Thyroid gland (tissue), 4 donors: ENCODE measurements at places on chromosomes 3 and 15. TPM values are rescaled to one million over a fixed set of nuclear protein-coding genes. Genes with fewer than 3 reads are reported as not detected.

Gene HHATL
- 15.7 TPM for total RNA-seq

- H3K36me3 ChIP-seq: no peaks in the 10 kb centered on the region
- no peak overlapping the region for H3K27ac ChIP-seq
- H3K4me1 ChIP-seq: no peaks in the 10 kb centered on the region
- no peaks in the 10 kb centered on the region for H3K27me3 ChIP-seq
- no peak for DNase-seq
- H3K4me3 ChIP-seq: no peak overlapping the region
These were observed 27.6 kb upstream of the SEMA6D start for GRCh38 chr15:47689660-47690059.

- H3K4me1 ChIP-seq: no peaks in the 10 kb centered on the region
- no peak for DNase-seq
- H3K36me3 ChIP-seq: no peaks in the 10 kb centered on the region
- no peak overlapping the region for H3K4me3 ChIP-seq
These were observed 21.0 kb downstream of the GLB1 start for GRCh38 chr3:33075995-33076394.

- H3K4me1 ChIP-seq: no peaks in the 10 kb centered on the region
- H3K36me3 ChIP-seq: no peaks in the 10 kb centered on the region
- no peak overlapping the region for H3K4me3 ChIP-seq
- no peak for DNase-seq
- no peaks in the 10 kb centered on the region for H3K27me3 ChIP-seq
These were observed 365.1 kb downstream of the MECOM start for GRCh38 chr3:169298247-169298992.

Gene GOLGA8Q
- total RNA-seq: 36.5 TPM

Gene NANOGP8
- 3.2 TPM for total RNA-seq

Gene CRYGS
- total RNA-seq: 4.2 TPM

- no peak overlapping the region for H3K4me3 ChIP-seq
- no peaks in the 10 kb centered on the region for H3K27me3 ChIP-seq
- no peak overlapping the region for H3K27ac ChIP-seq
- DNase-seq: peak; percentile 16
- no peaks in the 10 kb centered on the region for H3K36me3 ChIP-seq
These were observed 19.8 kb downstream of the IL1RAP start for GRCh38 chr3:190533511-190534281.

DNA sequence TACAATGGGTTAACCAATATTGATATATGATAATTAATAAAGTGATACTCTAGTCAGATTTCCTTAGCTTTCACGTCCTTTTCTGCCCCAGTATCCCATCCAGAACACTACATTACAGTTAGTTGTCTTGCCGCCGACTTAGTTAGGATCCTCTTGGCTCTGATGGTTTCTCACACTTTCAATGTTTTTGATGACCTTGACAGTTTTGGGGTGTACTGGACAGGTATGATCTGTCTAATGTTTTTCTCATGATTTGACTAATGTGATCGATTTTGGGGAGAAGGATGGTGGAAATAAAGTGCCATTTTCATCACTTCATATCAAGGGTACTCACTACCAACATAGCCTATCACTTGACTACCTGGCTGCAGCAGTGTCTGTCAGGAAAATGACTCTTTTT, 245.0 kb upstream of the TMC3 start:
- H3K4me1 ChIP-seq: no peaks in the 10 kb centered on the region
- H3K27me3 ChIP-seq: no peaks in the 10 kb centered on the region
- H3K36me3 ChIP-seq: no peaks in the 10 kb centered on the region
- DNase-seq: no peak

Gene IL5RA
- total RNA-seq: not detected

DNA sequence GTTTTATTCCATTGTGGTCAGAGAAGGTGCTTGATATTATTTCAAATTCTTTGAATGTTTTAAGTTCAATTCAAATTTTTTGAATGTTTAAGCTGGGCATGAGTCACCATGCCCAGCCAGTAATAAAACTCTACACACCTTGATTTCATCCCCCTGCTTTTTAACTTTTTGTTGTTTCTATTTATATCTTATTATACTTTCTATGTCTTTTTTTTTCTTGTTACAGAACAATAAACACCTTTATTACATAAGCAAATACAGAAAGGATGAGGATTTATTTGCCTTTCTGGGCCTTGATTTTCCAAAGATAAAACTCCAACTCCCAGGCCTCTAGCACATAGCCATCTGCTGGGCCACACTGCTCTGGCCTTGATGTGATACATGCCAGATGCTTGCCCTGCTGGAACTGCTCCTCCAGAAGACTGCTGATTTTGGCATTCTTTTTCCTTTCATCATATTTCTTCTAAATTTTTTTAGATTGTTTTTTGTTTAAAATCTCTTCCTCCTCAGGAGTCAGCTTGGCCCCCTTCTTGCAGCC, 14.0 kb downstream of the DNAH12 start:
- no peak overlapping the region for H3K27ac ChIP-seq
- no peaks in the 10 kb centered on the region for H3K4me1 ChIP-seq

Gene HYAL3
- 4.4 TPM for total RNA-seq

Gene POLQ
- 0.10 TPM for total RNA-seq

DNA sequence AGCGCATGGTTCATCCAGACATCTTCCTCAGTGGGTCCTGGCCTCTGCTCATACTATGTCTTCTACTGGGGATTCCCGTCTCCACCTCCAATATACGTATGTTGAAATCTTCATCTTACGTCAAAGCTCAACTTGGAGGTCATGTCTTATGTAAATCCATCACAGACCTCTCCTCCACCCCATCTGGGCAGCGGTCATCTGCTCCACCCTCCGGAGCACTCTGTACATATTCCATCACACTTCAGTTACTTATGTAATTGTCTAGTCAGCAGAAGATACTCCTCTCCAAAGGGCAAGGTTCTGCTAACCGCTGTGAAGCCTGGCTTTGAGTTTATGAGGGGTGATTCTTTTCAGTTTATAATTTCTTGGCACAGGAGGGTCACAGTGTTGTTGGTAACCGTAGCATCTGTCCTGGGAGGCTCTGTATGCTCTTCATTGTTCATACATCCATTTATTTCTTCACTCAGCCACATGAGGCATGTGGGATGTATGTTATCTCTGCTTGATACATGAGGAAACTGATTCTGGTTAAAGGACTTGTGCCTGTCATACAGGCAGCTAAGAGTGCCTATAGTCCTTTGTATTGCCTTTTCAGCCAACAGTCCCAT, 22.1 kb downstream of the MAP2K1 start:
- no peak overlapping the region for H3K4me3 ChIP-seq
- H3K27ac ChIP-seq: no peak overlapping the region
- H3K4me1 ChIP-seq: no peaks in the 10 kb centered on the region
- no peaks in the 10 kb centered on the region for H3K36me3 ChIP-seq
- no peak for DNase-seq

- H3K36me3 ChIP-seq: no peaks in the 10 kb centered on the region
- DNase-seq: no peak
- no peak overlapping the region for H3K27ac ChIP-seq
- H3K27me3 ChIP-seq: no peaks in the 10 kb centered on the region
These were observed 732.3 kb downstream of the TUSC7 start for GRCh38 chr3:117441851-117442250.

DNA sequence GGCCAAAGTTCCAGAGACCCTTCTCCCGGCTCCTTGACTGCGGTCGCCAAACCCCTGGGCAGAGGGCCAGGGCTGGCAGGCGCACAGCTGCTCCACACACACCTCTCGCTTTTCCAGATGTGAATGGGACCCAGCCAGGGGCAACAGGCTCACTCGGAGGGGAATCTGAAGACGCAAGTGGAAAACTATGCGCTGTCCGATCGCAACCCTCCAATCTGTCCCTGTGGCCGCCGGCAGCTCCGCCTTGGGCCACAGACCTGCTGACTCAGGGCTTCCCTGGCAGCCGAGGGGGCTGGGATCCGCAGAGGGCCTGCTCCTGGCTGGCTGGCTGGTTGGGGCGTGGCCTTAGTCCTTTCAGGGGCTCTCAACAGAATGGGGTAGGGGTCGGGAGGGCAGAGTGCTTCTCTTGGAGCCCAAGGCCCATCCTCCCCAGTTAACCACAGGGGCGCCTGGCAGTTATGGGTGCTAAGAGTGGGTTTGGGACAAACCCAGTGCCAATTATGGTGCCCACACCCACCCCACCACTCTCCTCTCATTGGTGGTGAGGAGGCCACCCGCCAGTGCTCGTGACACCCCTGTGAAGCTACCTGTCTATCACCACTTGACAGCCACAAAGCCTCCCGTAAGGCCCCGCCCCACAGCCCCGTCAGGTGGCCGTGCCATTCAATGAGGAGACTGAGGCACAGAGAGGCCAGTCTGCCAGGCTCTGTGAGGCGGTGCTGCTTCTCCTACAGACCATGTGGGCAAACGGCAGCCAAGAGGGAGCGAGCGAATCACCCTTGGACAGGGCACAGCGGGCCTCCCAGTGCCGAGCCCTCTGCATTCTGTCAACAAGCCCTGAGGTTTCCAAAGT, 53.8 kb downstream of the IQSEC1 start:
- H3K27me3 ChIP-seq: no peaks in the 10 kb centered on the region
- no peaks in the 10 kb centered on the region for H3K36me3 ChIP-seq
- peak; percentile 65 for DNase-seq
- peaks cover 69% of the 10 kb centered on the region for H3K4me1 ChIP-seq
- H3K4me3 ChIP-seq: no peak overlapping the region

Gene ZDHHC3
- total RNA-seq: 46.0 TPM

DNA sequence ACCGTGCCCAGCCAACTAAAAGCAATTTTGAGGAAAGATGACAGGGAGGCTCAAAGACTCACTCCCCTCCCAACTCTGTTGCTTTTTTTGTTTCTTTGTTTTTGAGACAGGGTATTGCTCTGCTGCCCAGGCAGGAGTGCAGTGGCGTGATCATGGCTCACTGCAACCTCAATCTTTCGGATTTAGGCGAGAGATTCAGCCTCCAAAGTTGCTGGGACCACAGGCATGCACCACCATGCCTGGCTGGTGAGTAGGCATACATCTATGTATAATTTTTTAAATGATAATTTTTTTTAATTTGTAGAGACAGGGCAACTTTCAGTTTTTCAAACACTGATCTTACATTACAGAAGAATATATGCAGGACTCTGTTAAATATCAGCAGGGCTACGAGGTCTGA, 15.8 kb upstream of the THUMPD3 start:
- no peak for DNase-seq
- peak overlapping the region; percentile 89 for H3K27ac ChIP-seq
- H3K4me1 ChIP-seq: peaks cover 52% of the 10 kb centered on the region
- no peaks in the 10 kb centered on the region for H3K27me3 ChIP-seq

DNA sequence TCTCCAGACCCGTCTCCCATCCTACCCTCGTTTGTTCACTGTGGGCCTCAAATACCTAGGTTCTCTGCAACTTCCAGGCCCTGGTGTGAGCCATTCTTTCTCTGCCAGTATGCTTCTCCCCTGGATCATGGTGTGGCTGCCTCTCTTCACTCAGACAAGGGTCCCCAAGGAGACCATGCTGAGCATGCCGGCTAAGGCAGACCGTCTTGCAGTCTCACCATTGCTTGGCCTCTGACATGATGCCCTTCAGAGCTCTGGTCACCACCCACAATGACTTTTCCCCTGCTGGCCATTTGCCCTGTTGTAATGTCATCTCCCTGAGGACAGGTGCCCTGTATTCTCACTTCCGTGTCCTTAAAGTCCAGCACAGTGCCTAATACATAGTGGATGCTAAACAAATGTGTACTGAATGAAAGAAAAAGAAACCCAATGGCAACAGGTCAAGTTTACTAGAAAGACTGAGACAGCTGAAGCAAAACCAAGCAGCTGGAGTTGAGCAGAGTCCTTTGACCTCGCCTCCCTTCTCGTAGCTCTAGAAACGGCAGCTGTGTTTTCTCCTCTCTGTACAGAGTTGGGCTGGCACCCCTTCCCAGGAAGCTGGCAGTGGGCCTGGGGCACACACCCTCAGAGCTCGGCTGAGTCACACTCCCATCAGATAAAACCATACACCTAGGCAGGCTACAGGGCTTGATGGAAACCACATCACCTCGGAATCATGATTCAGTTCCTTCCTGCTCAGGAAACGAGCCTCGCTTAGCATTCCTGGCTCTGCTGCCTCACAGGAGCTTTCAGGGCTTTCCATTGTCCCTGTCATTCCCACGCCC, 8.6 kb downstream of the TLR9 start:
- peaks cover 37% of the 10 kb centered on the region for H3K36me3 ChIP-seq
- H3K27me3 ChIP-seq: no peaks in the 10 kb centered on the region
- peak; percentile 84 for DNase-seq

- H3K27me3 ChIP-seq: no peaks in the 10 kb centered on the region
- no peak overlapping the region for H3K27ac ChIP-seq
- H3K4me3 ChIP-seq: no peak overlapping the region
- H3K4me1 ChIP-seq: no peaks in the 10 kb centered on the region
These were observed 112.4 kb upstream of the CCDC54 start for GRCh38 chr3:107264888-107265287.

DNA sequence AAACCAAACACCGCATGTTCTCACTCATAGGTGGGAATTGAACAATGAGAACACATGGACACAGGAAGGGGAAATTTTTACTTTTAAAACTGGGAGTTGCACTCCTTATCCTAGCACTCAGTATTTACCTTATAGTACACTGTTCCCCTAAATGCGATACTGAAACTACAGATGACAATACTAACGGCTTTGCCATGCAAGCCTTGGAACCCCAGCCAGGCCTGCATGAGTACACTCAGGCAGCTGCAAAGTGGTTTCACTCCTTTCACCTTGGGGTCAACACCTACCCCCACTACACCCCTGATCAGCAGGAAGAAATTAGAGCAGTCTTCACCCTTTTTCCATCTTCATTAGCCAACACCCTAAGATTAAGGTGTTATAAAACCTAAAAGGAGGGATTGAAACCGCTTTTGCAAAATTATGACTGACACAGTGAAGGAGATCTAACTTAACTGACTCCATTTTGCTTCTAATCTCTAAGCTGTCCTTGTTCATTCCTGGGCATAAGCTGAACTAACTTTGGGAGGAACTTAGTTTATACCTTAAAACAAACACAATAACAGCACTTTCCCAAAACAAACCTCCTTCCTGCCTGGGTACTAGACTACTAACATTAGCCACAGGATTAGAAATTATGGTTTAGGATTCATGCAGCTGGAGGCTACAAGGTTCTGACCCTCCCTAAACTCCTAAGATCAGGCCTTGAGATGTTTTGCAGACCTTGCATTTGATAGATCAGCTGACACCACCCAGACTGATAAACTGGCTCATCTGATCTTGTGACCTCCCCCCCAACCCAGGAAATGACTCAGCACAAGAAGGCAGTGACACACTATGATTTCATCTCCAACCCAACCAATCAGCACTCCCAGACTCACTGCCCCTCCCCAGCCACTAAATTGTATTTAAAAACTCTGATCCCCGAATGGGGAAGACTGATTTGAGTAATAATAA, 452.1 kb upstream of the PPP2R3A start:
- H3K4me1 ChIP-seq: no peaks in the 10 kb centered on the region
- no peaks in the 10 kb centered on the region for H3K36me3 ChIP-seq
- H3K27me3 ChIP-seq: no peaks in the 10 kb centered on the region
- H3K27ac ChIP-seq: no peak overlapping the region

Gene AADAC
- not detected for total RNA-seq

Gene C3orf70
- 2.1 TPM for total RNA-seq

GRCh38 chr3:173800154-173800553, 402.6 kb downstream of the NLGN1 start:
- no peaks in the 10 kb centered on the region for H3K27me3 ChIP-seq
- DNase-seq: no peak

- H3K4me3 ChIP-seq: no peak overlapping the region
- no peaks in the 10 kb centered on the region for H3K36me3 ChIP-seq
- no peak for DNase-seq
- no peaks in the 10 kb centered on the region for H3K27me3 ChIP-seq
These were observed 15.3 kb downstream of the P2RY14 start for GRCh38 chr3:151262871-151263525.

Gene TNFAIP8L3
- 20.7 TPM for total RNA-seq
